ENCODE measurements at places on chromosomes 6 and 20.
A peak's percentile ranks its signal among the peaks of the same experiment; 100 is the strongest.

DNA sequence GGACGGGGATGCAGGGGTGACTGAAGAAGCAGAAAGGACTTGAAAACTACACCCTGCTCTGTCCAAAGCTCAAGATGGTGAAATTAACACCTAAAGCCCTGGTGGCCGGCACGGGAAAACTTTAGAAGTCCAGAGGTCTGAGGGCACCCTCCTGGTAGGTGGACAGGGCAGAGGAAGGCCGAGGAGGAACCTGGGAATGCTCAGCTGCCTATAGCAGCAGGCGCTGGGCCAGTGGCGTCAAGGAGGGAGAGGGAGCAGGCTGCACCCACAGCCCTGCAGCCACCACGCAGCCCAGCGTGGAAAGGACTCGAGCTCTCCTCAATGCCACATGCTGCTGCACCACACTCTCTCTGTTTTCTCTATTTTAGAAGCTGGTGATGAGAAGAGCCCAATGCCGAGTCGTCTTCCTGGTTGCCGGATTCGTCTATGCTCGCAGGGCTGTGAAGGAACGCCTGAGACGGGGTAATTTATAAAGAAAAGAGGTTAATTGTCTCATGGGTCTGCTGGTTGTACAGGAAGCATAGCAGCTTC lies 248.3 kb upstream of the AFDN start:
- DNase-seq: peak; percentile 49

GRCh38 chr6:12866422-12867029 lies 150.0 kb downstream of the PHACTR1 start:
- DNase-seq: no peak

DNA sequence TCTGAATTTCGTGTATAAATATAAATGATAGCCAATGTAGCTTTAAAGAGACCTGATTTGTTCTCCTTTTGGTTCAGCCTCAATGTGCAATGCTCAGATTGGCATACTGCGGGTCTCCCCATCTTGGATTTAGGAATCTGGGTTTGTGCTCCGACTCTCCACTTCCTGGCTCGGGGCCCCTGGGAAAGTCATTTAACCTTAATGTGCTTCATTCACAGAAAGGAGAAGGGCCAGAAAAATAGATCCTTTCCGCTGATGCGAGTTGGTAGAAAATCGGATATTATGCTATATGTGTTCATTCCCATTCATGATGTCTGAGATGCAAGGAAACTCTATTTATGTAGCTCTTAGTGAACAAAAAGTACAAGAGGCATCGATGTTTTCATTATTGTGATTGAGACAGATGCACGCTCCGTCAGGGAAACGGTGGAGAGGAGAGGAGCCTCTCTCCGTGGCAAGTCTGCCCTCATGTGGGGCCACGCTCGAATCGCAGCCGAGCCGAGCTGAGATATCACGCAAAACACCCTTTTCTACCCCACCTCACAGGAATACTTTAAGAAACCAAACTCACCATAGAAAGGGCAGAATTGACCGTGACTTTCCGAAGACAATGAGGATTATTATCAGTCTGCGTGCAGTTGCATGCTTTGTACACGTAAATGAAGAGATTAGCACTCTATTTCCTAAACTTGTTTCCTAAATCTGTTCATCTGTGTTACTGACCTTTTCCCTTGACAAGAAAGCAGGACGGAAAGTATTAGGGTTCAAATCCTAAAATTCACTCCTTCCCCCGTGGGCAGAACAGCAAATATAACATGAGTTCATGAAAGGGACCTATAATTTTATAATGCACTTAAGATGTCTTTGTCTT lies 136.6 kb downstream of the COL9A1 start:
- no peak for DNase-seq

GRCh38 chr6:33298773-33299236 lies at the start of gene RGL2:
Gene RGL2, minus strand, starts transcription at chr6:33298942. Its CDS starts 332 bp downstream, at chr6:33298610.
- DNase-seq: peak; percentile 88

- DNase-seq: no peak
Observed at GRCh38 chr6:87817183-87817582, 115.2 kb upstream of the AKIRIN2 start.

DNA sequence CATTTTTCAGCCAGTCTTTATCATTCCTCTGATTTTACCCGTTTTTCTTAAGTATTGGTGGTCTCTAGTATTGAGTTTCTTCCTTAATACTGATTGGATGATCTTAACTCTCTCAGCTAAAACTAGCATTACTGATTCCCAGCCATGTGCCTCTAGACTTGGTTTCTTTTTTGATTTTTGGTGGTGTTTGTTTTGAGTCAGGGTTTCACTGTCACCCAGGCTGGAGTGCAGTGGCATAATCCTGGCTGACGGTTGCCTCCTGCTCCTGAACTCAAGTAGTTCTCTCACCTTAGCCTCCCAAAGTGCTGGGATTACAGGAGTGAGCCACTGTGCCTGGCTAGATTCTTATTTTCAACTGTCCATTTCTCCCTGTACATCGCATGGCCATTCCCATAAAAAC lies 24.9 kb downstream of the DPPA5 start:
- no peak for DNase-seq

DNA sequence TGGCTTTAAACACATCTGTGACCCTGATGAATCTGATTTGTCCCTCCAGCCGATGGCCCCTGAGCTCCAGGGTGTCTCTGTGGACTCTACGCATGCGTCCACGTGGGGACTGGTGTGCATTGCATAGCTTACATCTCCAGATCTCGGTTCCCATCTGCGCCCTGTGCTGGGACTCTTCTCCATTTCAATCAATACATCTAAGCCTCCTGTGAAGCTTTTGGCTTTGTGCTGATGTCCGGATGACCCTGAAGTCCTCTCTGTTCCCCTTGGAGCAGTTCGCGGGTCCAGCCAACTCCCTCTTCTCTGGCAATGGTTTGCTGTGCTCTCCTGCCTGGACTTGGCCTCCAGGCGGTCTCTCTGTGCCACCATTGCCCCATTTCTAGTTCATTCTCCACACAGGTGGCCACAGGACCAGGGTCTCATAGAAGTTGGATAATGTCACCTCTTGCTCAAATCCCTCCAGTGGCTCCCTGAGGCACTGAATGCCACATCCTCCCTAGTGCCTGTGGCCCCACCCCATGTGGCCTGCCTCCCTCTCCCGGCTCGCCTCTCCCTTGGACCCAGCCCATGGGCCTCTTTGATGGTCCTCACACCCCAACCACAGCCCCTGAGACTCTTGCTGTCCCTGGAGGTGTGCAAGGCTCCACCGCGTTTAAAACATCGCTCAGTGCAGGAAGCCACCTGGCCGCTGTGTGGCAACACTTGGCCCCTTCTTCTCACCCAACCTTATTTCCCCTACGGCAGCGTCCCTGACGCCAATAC lies 155.4 kb downstream of the SYCP2 start:
- DNase-seq: peak; percentile 55

GRCh38 chr6:133033263-133033662 lies 207.9 kb upstream of the EYA4 start:
- DNase-seq: no peak

DNA sequence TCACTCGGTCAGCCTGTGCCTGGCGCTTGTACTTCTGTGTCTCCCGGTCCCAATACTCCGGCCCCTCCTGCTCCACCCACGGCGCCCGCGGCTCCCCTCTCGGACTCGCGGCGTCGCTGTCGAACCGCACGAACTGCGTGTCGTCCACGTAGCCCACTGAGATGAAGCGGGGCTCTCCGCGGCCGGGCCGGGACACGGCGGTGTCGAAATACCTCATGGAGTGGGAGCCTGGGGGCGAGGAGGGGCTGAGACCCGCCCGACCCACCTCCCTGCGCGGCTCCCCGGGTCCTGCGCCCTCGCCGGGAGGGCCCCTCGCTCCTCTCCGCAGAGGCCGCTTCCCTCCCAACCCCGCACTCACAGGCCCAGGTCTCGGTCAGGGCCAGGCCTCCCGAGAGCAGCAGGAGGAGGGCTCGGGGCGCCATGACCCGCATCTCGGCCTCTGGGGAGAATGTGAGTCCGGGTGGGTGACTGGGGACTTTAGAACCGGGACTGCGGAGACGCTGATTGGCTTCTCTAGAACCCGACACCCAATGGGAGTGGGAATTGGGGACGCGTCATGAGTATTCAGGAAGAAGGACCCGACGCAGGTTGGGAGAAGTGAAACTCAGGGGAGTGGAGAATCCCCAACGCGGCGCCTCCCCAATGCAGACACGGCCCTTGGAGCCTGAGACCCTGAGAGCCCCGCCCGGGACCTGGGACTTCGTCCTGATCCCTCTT lies at the start of gene HLA-C:
Gene HLA-C (minus strand): TSS at position 452 of the 717 bp plus-strand sequence. CDS start 21 bp downstream, at position 431.
- peak; percentile 78 for DNase-seq

DNA sequence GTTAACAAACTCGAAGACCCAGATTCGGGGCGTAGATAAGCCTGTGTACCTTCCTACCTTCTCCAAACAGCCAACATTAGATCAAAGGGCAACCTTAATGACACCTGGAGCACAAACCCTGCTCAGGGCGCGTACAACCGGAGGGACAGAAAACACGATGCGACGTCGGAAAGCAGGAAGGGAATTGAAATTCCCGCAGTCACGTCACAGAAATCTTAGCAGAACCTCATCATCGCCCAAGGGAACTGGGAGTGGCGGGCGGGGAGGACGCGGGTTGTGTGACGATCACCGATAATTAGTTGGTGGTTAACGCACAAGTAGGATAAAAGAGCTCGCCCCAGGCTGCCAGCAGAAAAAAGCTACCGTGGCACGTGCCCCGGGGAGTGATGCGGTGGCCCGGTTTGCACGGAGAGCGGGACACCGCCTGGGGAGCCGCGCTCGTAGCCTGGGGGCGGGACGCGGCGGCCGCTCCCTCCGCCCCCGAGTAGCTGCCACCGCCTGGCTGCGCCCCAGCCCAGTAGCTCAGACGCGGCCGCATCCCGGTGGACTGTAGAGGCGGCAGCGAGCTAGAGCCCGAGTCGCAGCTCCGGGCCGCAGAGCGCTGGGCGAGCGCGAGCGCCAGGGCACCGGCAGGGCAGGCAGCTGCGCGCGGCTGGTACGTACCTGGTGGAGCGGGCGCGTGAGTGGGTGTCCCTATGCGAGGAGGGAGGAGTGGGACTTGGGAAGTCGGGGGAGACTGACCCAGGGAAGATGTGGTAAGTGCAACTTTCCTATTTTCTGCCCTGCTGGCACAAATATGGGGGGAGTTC lies at the start of gene PKIB:
Gene PKIB (plus strand): TSS at position 525 of the 809 bp plus-strand sequence. CDS start 107,390 bp downstream, outside the sequence.
- peak; percentile 72 for DNase-seq

- no peak for DNase-seq
Observed at GRCh38 chr6:46251583-46252339, 81.0 kb upstream of the ENPP5 start.

GRCh38 chr6:155250701-155251381 lies 13.0 kb upstream of the CLDN20 start:
- DNase-seq: no peak
